ENCODE measurements at places on chromosomes 13 and 19.

DNA sequence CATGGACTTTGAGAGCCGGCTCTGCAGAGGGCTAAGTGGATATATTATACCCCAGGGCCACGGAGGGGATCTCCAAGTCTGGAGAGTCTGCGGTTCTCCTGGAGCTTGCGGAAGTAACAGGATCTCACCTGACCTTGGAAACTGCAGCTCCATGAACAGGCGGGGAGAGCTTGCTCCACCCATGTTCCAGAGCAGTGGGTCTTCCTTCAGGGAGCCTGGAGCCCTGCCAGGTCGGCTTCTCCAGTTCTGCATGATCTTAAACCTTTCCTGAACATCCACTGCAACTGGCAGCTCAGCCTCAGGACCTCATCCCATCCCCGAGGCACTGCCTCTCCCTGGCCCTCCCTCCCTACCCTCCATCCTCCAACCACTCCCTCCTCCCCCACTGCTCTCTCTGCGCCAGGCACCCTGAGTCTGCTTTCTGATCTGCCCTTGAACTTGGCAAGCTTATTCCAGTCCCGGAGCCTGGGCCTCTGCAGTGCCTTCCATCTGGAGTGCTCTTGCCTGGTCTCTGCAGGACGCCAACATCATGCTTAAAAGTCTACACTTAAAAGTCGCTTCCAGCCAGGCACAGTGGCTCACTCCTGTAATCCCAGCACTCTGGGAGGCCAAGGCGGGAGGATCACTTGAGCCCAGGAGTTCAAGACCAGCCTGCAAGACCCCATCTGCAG is 13.2 kb downstream of the ATCAY start:
- no peak for DNase-seq

DNA sequence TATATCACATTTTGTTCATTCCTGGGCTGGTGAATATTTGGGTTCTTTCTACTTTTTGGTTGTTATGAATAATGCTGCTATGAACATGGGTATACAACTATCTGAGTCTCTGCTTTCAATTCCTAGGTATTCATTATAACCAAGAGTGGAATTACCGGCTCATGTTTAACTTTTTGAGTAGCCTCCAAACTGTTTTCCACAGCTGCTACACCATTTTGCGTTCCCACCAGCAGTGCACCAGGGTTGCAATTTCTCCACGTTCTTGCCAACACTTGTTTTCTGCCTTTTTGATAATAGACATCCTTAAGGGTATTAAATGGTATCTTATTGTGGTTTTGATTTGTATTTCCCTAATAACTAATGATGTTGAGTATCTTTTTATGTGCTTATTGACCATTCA is 16.8 kb downstream of the CDK8 start:
- DNase-seq: no peak

DNA sequence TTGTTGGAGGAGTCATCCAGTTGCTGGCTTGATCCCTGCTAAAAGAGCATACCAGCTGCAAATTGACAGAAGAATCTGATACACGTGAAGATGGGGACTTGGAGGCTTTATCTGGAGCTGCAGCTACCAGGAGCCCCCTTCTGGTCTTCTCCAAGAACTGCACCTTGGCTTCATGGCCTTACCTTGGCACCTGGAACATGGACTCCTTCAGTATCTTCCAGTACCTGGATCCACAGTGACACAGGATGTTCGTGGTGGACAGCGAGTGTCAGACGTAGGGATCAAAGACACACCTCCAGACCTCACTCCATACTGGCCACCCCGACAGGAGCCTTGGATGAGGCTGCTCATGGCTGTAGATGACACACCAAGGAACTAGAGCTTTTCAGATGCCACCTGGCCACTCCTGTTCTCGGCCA is 9.9 kb upstream of the ACSBG2 start:
- peak; percentile 53 for DNase-seq

GRCh38 chr13:74683411-74683810 is 549.2 kb upstream of the KLF12 start:
- DNase-seq: no peak
